ENCODE measurements at places on chromosomes 7 and 10.

DNA sequence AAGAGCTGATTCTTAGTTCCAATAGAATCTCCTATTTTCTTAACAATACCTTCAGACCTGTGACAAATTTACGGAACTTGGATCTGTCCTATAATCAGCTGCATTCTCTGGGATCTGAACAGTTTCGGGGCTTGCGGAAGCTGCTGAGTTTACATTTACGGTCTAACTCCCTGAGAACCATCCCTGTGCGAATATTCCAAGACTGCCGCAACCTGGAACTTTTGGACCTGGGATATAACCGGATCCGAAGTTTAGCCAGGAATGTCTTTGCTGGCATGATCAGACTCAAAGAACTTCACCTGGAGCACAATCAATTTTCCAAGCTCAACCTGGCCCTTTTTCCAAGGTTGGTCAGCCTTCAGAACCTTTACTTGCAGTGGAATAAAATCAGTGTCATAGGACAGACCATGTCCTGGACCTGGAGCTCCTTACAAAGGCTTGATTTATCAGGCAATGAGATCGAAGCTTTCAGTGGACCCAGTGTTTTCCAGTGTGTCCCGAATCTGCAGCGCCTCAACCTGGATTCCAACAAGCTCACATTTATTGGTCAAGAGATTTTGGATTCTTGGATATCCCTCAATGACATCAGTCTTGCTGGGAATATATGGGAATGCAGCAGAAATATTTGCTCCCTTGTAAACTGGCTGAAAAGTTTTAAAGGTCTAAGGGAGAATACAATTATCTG lies 1.6 kb downstream of the LRRTM3 start:
- no peak for DNase-seq

- DNase-seq, result no peak
Measured at GRCh38 chr10:24255881-24256311, 47.0 kb downstream of the KIAA1217 start.

- no peak for DNase-seq
Measured at GRCh38 chr10:74672430-74673165, 153.8 kb upstream of the KAT6B start.

- DNase-seq, result no peak
Measured at GRCh38 chr10:50593523-50594376, 30.0 kb downstream of the SGMS1 start.

- DNase-seq, result no peak
Measured at GRCh38 chr7:157266272-157266671, 70.5 kb upstream of the DNAJB6 start.

GRCh38 chr7:80666376-80666775 lies 27.9 kb downstream of the CD36 start:
- no peak for DNase-seq

- no peak for DNase-seq
Measured at GRCh38 chr10:2951235-2951835, 116.0 kb upstream of the PFKP start.

- no peak for DNase-seq
Measured at GRCh38 chr10:93160829-93161228, 87.1 kb downstream of the CYP26A1 start.

- DNase-seq, result no peak
Measured at GRCh38 chr7:74223711-74224510, 14.1 kb downstream of the LAT2 start.

DNA sequence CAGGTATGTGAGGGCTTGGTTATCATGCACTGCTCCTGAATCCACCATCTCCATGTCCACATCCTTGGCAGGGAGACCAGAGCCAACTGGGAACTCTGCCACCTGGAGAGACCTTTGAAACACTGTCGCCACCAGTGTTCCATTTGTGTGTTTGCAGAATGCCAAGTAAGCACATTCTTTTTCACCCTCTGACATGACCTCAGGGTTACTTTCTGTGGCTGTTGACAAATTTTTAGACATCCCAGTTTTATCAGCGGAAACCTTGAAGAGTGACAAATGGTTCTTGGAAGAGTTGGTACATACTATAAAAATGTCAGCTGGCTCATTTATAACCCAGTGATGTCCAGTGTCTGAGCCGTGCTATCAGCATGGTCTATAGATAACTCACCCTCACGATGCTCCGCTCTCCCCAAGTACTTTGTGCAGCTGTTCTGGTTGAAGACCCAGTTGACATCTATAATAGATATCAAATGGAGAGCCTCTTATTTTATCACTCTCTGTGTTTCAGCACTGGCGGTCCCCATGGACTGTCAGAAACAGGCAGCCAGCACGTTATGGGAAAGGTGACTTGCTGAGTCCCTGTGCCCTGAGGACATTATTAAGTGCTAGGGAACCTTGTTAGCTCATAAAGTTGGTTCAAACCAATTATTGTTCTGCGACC lies 563.1 kb upstream of the GALNT17 start:
- DNase-seq, result peak; percentile 19

DNA sequence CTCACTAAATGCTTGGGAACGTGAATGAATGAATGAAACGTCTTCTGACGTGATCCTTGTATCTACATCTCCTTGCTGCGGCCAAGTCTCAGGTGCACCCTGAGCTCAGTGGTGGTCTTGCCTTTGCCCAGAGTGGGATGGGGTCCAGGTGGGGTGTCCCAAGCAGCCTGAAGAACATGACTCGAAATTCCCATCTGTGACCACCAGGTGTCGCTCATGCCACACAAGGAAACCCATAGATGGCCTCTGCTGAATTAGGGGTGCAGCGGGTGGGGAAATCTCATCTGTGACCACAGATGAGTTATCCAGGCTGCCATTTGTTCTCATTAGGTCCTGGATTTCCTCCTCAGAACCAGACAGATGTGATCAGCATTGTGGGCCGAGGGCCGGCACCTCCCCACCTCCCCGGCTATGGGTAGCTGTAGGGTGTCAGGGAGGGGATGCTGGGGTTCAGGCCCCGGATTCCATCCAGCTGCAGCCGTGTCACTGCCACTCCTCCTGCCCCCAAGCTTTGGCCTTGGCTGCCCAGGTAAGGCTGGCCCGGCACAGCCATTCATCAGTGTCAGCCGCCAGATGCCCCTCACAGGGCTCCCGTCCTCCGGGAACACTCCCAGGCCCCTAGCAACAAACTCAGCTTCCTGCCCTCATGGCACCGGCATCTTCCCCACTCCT lies 21.0 kb upstream of the GNA12 start:
- DNase-seq, result peak; percentile 57

DNA sequence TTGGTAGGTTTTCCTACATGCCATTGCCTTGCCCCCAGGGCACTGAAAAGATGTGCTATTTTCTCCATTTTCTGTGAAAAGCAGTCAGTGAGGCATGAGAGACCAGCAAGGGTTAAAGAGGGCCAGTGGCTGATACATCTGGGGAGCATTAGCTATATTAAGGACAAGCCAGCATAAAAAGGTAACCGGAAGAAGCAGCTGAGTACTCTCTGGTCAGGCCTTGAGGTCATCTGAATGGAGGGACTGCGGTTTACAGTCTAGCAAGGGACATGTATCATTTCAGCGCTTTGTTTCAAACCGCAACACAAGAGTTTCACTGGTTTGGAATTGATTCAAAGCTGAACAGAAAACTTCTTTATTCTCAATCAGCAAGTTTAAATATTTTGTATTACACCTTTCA lies 120.4 kb downstream of the EPDR1 start:
- DNase-seq, result no peak

DNA sequence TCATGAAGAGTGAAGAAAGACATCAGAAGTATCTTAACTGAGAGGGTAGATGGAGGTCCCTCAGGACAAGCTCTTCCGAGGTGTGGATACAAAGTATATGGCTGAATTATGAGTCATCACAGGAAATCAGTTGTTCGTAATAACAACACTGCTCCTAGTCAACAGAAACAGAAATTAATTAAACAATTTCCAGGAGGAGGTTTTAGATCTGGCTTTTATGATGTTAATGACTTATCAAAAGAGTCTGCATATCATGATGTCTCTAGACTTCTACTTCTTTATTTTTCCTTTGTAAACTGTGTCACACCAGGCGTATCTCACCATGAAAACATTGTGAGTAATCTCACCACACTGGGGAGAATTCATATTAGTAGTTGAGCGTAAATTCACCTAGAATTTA lies 31.2 kb downstream of the OSBPL3 start:
- DNase-seq, result no peak

- no peak for DNase-seq
Measured at GRCh38 chr7:153027210-153027609, 267.7 kb downstream of the ACTR3B start.

- no peak for DNase-seq
Measured at GRCh38 chr10:106181501-106181900, 983.0 kb downstream of the SORCS1 start.

DNA sequence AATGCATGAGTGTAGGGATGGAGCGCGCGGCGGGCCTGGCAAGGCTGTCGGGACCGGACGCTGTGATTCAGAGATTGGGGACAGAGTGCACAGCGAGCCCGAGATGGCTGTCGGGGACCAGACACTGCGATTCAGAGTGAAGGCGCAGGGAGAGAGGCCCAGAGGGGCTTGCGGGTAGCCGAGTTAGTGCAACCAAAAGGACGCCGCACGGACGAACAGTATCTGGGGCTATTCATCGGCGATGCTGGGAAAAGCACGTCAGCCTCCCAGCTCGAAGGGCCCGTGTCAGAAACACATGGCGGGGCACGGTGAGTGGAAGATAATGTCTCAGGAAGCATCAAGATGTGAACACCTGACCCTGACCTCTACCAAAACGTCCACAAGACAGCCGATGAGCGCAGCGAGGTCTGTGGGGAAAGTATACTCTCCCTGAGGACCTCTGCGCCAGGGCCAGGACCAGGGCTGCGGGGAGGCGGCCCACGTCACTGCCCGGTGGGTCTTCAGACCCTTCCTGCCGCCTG lies 215.8 kb downstream of the ZMYND11 start:
- no peak for DNase-seq

DNA sequence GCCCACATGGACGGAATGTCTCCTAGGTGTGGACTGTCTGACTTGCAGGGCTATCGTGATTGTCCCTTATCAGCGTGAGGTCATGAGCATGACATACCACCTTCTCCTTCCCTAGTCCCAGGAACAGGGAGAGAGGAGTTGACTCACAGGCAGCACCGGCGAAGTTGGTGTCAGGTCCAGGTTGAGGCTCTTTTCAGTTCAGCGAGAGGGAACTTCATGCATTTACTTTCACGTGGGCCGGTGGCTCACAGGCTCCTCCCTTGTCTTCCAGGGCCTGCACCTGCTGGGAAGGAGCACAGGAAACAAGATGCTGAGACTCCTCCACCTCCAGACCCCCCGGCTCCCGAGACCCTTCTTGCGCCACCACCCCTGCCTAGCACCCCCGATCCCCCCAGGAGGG lies 46.1 kb downstream of the PROSER2 start:
- no peak for DNase-seq

DNA sequence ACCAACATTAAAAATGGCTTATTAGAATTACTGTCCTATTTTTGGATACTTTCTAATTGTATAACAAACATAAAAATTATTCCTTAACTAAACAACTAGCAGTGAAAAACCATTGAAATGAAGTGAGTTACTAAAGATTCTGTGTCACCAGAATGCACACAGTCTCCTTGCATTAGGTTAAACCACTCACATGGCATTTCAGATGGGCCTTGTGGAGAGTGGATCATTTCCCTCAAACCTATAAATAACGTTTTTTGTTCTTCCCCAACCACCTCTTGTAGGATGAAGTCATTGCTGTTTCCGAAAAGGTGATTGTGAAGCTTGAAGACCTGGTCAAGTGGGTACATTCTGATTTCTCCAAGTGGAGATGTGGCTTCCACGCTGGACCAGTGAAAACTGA lies 38.4 kb downstream of the ARID5B start:
- DNase-seq, result no peak

DNA sequence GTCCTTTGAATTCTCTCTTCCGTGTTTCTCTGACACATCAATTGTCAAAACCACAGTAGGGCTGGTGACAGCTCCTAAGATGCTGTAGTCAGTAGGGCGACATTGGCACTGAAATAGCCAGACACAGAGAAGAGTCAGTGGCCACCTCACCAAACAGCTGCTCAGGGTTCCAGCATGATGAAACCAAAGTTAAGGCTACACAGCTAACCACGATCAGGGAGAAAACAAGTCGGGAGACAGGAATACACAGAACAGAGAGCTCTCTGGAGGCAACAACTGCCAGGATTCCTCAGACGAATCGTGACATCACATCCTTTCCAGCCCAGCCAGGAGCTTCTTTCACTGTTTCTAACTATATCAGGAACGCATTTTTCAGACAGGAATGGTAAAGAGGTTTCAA lies 922.2 kb downstream of the SORCS1 start:
- no peak for DNase-seq

DNA sequence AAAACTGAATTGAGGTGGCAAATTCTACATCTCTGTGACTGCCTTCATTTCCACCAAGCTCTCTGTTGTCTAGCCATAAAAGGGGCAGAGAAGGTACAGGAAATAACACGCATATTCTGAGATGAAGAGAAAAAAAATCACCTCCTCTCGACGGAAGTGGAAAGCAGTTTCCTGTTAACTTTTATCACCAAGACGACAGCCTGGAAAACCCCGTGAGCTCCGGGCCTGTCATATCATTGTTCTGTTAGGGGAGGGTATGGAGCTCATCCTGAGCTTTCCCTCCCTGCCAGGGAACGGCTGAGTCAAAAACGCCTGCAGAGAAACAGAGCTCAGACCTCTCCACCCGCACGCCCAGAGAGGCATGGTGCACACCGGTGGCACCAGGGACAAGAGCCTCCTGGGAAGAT lies 200.3 kb downstream of the PRPF18 start:
- DNase-seq, result no peak

GRCh38 chr7:22427104-22427503 lies 70.2 kb upstream of the RAPGEF5 start:
- DNase-seq, result no peak

GRCh38 chr7:155344270-155344617 lies 46.6 kb downstream of the INSIG1 start:
- DNase-seq, result no peak

GRCh38 chr10:101939008-101939648 lies 95.5 kb upstream of the KCNIP2 start:
- no peak for DNase-seq

- peak; percentile 6 for DNase-seq
Measured at GRCh38 chr7:29044554-29044953, 86.4 kb upstream of the TRIL start.

DNA sequence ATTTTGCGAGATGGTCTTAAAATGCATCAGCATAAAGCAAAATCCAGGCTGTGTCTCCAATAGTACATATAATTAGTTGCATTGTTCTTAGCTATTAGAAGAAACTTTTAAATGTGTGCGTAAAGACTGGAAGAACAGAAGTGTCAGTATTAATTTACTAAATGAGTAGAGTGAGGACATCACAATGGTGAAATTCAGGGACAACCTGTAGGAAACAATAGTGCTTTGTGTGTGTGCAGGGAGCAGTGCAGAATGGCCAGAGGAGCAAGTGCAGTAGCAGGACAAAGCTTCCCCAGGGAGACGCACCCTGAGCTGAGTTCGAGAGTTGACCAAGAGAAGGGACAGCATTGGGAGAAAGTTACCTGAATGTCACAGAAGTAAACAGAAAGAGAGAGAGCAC lies 13.7 kb downstream of the ITGB8 start:
- no peak for DNase-seq

- no peak for DNase-seq
Measured at GRCh38 chr10:121165276-121165675, 314.1 kb downstream of the WDR11 start.

All from OCI-M1 (cell line).